ENCODE measurements at places on chromosomes 1 and 21.
A peak's percentile ranks its signal among the peaks of the same experiment; 100 is the strongest.

GRCh38 chr1:57713501-57713900 lies 289.6 kb upstream of the DAB1 start:
- DNase-seq: no peak

GRCh38 chr1:87337606-87338005 lies 8.9 kb downstream of the LMO4 start:
- DNase-seq: no peak

DNA sequence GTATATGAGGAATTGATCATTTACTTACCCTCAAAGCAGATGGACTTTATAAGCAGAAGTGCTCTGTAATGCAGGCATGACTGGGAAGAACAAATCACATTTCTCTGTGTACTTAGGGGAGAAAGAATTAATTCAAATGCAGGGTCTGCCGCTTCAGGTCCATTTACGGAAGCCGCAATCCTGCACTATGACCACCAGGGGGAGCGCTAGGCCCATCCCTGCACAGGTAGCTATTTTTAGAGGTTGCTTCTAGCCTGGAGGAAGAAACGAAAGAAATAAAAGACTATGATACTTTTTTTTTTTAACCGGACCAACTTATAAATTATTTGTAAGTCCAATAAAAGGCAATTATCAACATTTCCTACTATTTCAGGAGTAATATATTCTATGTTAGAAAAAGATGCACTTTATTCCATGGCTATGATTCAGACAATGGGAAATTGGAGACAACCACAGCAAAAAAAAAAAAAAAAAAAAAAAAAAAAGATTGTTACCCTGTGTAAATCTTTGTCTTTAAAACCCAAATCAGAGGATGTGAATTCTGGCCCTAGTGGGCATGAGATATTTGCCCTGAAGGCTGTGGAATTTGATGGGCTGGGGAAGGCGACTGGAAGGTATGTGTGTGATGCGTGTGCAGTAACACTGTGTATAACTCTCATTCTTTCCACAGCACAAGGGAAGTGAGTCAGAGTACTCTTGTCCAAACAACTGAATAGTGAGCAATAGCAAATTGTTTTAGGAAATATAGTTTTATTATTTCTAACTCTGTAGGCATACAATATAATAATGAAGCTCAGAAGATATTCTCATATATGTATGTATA lies 12.9 kb upstream of the FYB2 start:
- peak; percentile 69 for DNase-seq

GRCh38 chr1:52426371-52426770 lies 22.0 kb downstream of the PRPF38A start:
- no peak for DNase-seq

DNA sequence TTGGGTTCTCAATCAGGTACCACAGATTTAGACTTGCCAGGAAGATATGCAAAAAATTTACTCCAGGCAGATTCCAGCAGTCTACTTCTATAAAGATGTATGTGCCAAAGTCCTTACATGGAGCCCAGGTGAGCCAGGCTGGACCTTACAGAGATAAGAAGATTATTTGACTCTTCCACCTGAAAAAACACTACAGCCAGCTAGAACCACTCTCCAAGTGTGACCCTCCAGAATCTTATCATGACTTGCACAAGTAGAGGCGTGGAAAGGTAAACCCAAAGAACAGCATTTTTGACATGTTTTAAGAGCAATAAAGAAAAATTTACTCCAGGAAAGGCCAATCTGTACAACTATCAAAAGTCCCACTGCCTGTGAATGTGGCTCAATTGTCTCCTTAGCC lies 146.8 kb upstream of the DPT start:
- no peak for DNase-seq

DNA sequence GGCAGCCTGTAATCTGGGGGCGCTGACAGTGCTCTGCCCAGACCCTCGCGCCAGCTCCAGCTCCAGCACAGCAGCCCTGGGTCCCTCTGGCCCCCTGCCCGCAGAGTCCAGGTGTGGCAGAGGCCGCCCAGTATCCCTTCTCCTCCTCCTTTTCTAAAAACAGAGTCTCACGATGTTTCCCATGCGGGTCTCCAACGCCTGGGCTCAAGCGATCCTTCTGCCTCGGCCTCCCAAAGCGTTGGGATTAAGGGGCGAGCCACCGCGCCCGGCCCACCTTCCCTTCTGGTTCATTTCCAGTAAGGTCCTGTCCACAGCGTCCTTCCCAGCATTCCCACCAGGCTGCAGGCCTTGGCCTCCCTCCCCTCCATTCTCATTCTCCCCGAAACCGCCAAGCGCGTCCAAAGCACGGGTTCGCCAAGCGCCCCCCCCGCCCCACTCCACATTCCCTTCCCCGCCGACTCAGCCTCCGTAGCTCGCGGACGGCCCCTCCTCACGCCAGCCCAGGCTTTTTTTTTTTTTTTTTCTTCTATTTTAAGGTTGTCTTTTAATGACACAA lies 2.0 kb upstream of the PCBP3 start:
- no peak for DNase-seq

GRCh38 chr1:158952416-158952815 lies 21.1 kb downstream of the PYHIN1 start:
- peak; percentile 80 for DNase-seq

- no peak for DNase-seq
Measured at GRCh38 chr1:24152631-24153494, 9.9 kb upstream of the IL22RA1 start.

DNA sequence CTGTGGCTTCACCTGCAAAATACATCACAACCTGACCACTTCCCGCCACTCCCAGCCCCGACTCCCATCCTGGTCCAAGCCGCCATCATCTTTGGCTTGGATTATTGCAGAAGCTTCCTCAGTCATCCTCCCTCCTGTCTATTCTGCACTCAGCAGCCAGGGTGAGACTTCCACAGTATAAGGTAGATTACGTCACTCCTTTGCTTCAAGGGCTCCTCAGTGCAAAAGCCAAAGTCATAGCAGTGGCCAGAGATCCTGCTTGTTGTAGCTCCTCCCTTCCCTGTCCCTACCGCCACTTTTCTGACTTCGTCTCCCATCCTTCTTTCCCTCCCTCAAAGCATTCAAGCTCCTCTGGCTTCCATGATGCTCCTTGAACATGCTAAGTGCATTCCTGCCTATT lies 152.8 kb downstream of the GRIK3 start:
- DNase-seq: no peak

DNA sequence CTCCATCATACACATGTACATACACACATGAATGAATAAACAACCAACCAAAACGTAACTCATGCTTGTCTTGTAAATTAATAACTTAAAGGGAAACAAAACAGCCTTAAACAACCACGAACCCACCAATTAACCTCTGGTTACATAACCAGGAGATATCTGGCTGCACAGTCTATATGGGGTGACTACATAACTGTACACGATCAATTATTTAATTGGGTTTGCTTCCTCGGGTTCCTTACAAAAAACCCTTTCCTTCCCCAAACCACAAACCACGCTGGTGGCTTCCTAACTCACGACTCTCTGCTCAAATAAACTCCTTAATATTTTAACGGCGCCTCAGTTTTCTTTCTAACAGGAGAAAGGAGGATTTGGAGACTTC lies 744 bp downstream of the ZNF670 start:
- peak; percentile 61 for DNase-seq

DNA sequence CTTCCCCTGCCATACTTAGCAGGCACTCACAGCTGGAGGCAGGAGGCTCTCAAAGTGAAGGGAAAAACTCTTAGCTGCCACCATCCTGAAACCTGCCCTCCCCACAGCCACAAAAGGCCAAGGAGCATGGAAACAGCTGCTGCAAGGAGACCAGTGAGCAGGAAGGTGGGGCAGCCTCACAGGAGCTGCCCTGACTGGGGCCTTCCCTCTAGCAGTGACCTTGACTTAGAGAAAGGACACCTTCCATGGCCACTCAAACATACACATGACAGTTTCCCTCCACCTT lies 126.3 kb downstream of the HIVEP3 start:
- no peak for DNase-seq

- DNase-seq: no peak
Measured at GRCh38 chr1:16338961-16339360, 13.3 kb downstream of the FBXO42 start.

- peak; percentile 81 for DNase-seq
Measured at GRCh38 chr1:27122652-27123051, 32.3 kb downstream of the SLC9A1 start.

DNA sequence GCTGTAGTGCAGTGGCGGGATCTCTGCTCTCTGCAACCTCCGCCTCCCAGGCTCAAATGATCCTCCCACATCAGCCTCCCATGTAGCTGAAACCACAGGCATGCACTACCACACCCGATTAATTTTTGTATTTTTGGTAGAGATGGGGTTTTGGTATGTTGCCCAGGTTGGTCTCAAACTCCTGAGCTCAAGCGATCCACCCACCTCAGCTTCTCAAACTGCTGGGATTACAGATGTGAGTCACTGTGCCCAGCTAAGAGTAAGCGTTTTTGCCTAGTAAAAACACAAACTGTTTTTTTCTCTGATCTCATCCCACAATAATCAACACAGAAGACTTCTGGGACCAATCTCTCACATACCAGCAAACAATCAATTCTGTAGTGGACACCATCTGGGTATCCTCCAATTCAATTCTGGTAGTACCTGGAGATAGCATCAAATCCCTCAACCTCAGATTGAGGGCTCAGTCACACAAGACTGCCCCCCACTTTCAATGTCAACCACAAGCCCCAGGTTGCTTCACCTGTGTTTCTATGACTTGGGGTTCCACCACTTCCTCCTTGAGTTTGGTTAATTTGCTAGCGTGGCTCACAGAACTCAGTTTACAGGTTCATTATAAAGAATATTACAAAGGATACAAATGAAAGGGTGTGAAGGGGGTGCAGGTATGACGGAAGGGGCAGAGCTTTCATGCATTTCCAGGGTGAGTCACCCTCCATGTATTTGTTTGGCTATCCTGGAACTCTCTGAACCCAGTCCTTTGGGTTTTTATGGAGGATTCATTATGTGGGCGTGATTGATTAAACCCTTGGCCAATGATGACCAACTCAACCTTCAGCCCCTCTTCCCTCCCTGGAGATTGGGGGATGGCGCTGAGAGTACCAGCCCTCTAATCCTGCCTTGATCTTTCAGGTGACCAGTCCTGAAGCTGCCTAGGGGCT lies 40.0 kb upstream of the RHOU start:
- DNase-seq: no peak

DNA sequence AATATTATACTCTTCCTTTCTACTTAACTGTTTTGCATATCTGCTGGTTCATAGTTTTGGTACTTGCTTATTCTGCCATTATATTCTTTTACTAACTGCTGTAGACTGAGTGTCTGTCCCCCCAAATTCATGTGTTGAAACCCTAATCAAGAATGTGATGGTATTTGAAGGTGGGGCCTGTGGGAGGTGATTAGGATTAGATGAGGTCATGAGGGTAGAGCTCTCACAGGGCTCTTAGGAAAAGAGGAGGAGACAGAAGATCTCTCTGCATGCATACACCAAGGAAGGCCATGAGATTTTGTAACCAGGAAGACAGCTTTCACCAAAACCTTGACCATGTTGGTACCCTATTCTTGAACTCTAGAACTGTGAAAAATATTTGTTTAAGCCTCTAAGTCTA lies 354.1 kb upstream of the B3GALT2 start:
- DNase-seq: no peak

DNA sequence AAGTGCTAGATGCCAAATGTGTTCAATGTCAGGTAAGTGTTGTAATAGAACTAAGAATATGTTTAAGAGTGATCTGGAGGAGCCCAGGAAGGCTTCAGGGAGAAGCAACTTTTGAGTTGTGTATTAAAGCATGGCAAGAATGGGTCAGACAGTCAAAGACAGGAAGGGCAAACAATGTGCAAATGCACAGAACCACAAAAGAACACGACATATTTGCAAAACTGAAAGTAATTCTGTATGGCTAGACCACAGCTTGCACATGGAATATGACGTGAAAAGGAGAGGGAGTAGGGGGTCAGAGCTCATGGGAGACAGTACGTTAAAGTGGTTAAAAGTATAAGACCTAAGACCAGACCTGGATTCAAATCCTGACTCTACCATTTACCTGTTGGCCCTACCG lies 7.1 kb upstream of the SORT1 start:
- DNase-seq: no peak

DNA sequence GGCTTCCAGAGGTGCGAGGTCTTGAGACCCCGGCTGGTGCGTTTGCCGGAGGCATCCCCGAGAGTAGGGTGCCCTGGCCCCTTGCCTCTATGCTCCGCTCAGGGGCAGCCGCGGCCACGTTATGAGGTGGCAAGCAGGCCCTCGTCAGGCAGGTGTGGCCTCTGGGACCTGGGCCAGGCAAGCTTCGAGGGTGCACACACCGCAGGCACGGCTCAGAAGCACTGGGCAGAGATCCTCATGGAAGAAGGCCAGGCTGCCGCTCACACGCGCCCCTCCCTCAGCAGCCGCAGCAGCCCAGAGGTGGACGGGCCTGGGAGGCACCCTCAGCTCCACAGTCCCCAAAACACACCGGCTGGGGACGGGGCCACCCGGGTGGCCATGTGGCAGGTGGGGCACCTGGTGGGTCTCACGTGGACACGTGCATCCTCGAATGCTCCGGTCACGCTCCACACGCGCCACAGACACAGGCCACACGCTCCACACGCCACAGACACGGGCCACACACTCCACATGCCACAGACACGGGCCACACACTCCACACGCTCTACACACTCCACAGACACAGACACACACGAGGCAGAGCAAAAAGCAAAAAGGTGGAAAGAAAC lies 6.5 kb downstream of the SDF4 start:
- DNase-seq: no peak

- no peak for DNase-seq
Measured at GRCh38 chr1:159952932-159953331, 1.1 kb downstream of the SLAMF9 start.

DNA sequence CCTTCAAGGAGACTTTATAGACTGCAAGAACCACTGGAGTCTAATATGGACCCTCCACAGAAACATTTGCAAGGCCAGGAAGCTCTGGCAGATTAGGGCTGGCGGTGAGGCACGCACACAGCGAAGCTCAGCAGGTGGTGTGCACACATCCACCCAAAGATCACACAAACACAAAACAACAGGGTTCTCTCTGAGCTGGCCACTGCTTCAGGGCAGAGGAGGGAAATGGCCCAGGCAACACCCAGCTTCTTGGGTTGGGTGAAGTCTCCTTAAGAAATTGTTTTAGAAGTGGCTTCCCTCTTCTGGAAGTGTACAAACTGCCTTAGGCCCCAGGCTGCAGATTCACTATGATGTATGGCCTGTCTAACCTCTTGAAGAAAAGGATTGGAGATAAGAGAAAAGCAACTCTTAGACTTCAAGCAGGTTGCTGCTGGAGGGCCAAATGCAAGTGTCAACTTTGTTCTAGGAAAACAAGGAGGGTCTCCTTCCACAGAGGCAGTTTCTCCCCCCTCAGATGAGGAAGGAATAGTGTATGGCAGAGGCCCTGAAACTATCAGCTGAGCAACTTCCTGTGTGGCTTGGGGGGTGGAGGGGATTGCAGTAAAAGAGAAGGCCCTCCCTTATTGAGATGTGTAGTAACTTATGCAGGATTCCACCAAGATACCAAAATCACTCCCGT lies 2.0 kb downstream of the RCSD1 start:
- peak; percentile 89 for DNase-seq

- DNase-seq: no peak
Measured at GRCh38 chr1:214542275-214543199, 8.9 kb downstream of the PTPN14 start.

DNA sequence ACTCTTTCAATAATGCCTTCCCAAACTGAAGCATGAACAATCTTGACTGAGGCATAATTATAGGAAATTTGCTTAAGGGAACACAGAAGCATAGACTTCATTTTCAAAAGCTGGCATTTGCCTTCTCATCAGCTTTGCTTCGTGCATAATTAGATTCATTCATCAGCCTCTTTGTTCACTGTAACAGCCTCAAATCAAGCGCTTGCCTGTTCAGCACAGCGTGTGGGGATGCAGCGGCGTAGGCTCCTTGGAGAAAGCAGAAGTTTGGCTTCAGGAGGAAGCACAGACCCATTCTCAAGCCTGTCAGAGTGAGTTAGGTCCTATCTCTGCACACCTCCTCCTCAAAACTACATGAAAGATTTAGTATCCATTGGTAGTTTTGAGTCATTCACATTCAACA lies 246.4 kb upstream of the MAP1LC3C start:
- DNase-seq: peak; percentile 9

All from NB4 (cell line).